ENCODE measurements at places on chromosomes 5 and 9.

DNA sequence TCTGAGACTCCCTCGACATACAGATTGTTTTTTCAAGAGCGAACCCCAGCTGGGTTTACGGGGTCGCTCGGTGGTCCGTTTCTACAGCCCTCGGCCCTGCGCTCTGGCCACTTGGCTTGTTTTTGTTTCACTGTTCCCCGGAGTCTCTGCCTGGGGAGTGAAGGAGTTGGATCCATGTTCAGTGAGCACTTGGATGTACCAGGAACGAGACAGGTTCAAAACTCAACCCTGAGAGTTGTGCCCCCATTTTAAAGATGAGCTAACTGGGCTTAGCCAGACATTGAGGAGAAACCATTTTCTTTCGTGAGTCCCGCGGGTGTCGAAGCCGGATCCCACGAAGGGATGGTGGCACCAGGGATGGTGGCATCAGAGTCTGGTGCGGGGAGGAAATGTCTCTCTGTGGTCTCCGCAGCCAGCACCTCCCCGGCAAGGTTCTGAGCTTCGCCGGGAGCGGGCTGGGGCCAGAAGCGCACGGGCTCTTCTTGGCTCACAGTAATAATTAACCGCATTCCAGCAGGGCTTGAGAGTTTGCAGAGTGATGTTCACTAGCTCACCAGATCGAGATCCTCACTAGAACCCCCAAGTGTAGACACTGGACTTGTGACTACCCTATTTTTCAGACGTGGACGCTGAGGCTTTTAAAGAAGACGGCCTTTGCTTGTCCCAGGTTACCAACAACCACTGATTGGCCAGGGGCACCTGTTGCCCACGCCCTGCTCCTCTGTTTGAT is 1.0 kb downstream of the MSX2 start:
- DNase-seq, result no peak

GRCh38 chr5:167819406-167819805 is 472.0 kb upstream of the WWC1 start:
- no peak for DNase-seq

- DNase-seq, result no peak
Observed at GRCh38 chr5:17080361-17080760, 137.1 kb upstream of the BASP1 start.

DNA sequence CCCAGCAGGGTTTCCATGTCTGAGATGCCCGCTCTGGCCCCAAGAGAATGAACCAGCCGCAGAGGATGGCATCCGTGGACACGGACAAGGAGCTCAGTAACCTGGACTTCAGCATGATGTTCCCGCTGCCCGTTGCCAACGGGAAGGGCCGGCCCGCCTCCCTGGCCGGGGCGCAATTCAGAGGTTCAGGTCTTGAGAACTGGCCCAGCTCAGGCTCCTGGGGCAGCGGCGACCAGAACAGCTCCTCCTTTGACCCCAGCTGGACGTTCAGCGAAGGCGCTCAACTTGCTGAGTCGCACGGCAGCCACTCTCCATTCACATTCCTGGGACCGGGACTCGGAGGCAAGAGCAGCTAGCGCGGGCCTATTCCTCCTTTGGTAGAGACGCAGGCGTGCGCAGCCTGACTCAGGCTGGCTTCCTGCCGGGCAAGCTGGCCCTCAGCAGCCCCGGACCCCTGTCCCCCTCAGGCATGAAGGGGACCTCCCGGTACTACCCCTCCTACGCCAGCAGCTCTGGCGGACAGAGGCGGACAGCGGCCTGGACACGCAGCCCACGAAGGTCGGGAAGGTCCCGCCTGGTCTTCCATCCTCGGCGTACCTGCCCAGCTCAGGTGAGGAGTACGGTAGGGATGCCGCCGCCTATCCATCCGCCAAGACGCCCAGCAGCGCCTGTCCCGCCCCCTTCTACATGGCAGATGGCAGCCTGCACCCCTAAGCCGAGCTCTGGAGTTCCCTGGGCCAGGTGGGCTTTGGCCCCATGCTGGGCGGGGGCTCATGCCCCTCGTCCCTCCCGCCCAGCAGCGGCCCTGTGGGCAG is 74.4 kb downstream of the INSL6 start:
- no peak for DNase-seq

DNA sequence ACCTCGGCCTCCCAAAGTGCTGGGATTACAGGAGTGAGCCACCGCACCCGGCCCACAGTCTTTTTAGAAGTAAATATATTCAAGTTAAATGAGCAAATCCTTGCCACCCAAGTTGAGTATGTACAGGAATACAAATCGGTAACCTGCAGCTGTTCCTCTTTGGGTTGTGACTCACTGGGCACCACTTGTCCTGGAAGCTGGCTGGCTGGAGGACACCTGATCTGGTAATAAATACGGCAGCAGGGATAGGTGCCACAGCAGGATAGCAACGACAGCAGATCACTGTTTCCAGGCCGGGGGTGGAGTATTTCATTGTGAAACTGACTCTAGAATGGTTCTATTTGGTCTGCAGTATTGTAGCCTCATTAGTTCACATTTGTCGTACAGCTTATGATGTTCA is 35.7 kb upstream of the SLC36A2 start:
- DNase-seq, result no peak

- DNase-seq, result no peak
Observed at GRCh38 chr5:74281166-74281565, 359.4 kb downstream of the ENC1 start.

- no peak for DNase-seq
Observed at GRCh38 chr5:59348189-59348588, 545.3 kb downstream of the PDE4D start.

- no peak for DNase-seq
Observed at GRCh38 chr5:1002836-1003235, 5.8 kb upstream of the NKD2 start.

- DNase-seq, result no peak
Observed at GRCh38 chr5:13595978-13596377, 348.5 kb downstream of the DNAH5 start.

DNA sequence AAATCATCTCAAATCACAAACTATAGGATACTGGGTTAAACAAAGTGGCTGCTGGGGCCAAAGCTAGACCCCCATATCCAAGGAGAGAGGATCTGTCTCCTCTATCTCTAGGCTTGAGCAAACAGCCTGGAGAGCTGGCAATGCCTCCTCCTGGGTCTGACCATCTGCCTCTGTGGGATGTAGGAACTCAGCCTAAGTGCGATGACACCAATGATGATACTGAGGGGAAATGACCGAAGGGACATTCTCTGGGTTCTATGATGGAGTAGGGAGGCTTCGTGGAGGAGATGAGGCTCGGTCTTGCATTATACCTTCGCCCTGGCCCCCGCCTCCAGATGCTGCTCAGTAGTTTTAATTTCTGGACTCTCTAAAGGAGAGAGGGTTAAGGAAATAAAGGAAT is 9.3 kb upstream of the SPATA24 start:
- DNase-seq, result no peak

DNA sequence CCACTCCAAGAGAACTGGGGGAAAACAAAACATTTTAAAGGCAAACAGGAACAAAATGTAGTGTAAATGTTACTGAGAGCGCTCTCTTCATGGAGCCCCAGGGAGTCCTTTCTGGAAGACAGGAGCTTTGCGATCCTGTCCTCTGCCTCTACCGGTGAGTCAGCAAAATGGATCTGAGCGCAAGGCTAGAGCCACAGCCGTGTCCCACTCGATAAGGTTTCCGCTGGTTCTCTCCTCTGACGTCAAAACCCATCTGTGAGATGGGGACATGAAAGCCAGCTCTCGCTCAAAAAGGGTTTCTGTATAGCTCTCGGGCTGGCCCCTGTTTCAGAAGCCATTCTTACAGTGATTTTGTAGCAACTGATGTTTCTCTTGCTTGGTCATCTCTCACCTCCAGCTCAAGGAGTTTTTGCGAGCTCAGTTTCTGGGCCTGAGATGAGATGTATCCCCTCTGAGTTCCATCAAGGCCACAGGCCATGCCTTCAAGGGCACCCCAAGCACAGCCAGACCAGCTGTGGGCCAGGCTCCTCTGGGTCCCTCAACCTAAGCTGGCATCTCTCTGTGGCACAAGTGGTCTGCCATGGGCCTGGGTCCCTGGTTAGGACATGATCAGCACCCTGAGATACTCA is 101.6 kb downstream of the FSTL4 start:
- no peak for DNase-seq

DNA sequence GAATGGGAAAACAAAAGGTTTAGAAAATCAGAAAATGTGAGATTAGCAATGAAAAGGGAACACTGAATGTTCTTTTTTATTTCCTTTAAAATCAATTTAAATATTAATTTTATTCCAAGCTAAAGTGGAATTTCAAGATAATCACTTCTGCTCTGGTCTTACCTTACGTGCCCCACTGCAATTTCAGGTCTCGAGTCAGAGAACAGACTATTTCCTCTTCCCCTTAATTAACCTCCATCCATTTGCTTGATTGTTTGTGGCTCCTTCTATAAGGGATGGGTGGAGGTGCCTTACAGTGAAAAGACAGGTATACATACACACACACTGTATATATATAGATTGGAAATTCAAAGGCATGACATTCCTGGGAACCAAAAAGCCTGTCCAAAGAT is 137.1 kb downstream of the SUSD1 start:
- DNase-seq, result no peak

DNA sequence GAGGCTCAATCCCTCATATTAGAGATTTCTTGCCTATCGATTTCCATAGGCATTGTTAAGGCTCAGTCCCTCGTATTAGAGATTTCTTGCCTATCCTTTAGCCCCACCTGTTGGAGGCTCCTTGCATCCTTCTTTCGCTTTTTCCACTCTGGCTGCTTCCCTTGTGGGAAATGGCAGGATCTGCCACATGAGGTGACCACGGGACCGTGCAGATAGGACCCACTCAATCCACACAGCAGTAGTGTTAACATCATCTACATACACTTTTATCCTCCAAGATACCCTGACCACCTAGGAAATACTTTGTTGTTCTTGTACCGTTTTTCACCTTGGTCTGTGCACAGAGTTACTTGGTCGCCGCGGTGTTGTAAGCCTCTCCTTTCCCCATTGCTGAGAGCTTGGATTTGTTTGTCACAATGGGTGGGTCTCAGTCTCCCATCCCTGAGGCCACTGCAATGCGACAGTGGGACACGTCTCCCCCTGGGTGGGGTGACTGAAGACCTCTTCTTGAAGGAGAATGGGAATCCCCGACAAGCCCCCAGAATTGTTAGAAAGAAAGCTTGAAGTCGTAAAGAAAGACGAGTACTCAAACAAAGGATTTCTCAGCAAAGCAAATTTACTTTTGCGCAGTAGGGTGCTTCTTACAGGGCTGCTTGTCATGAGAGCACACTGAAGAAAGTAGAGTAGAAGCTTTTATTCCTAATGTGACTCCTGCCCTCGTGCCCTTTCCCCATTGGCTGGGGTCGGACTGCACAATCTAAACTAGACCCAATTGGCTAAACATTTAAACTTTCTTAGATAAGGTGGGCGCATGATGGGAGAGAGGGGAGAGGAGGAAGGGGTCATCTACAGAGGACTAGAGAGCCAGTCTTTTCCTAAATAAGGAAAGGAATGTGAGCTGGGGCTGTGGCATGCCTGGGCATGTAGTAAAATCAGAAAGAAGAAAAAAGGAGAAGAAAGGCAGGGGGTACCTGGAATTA is 19.8 kb downstream of the IFT74 start:
- no peak for DNase-seq

DNA sequence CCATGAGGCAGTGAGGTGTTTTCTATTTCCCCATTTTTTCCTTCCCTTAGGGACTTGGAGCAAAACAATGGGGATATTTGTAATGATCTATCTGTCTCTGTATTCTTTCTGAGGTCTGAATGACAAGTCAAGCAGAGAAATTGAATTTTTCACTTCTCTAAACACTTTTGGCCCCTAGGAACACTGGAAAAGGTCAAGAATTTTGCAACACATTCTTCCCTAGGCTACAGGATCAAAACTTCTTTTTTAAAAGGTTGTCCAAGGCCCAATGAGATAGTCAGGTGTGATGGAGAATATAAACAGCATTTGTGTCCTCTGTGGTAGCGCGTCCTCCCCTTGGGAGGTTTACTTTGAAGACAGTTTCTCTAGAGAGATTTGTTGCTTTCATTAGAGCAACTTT is 620.5 kb downstream of the TLR4 start:
- no peak for DNase-seq

GRCh38 chr5:179272326-179273072 is 72.8 kb downstream of the ADAMTS2 start:
- DNase-seq, result no peak

- DNase-seq, result no peak
Observed at GRCh38 chr5:43676083-43676840, 73.3 kb downstream of the NNT start.

GRCh38 chr5:141484641-141485311 is at the start of gene PCDHGC4:
PCDHGC4 (plus strand) TSS chr5:141485030; CDS start chr5:141485174, 144 bp downstream.
- DNase-seq, result no peak

- no peak for DNase-seq
Observed at GRCh38 chr5:58246461-58246944, 213.4 kb downstream of the PLK2 start.

DNA sequence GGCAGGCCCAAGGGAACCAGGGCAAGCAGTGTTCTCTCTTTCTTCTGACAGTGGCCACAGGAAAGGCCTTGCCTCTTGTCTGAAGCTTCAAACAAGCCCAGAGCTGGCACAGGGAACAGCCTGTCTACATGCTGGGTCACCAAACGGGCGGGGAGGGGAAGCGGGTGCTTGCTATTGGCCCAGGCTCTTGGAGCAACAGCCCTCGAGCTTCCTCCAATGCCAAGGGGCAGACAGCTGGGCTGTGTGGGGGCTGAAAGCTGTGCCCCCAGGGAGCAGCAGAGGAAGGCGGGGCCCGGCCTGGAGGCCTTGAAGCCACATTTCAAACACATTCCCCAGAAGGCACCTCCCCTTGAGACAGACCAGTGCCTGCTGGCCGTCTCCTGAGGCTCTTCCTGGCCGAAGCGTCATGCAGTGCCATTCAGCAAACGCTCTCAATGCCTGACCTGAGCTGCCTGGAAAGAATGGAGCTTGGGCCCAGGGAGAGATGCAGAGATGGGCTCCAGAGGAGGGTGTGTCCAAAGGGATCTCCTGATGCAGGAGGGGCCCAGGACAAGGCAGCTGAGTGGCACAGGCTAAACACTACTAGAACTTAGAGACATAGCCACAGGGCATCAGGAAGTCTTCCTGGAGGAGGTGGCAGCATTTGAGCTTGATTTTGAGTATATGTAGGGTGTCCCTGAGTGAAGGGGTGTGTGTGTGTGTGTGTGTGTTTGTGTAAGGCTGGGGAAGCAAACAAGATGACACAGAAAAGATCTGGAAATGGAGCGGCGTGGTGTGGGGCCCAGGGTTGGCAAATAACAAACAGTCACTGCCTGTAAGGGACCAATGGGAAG is 2.5 kb downstream of the FIBCD1 start:
- no peak for DNase-seq

- no peak for DNase-seq
Observed at GRCh38 chr9:116860509-116861120, 173.5 kb downstream of the TRIM32 start.

DNA sequence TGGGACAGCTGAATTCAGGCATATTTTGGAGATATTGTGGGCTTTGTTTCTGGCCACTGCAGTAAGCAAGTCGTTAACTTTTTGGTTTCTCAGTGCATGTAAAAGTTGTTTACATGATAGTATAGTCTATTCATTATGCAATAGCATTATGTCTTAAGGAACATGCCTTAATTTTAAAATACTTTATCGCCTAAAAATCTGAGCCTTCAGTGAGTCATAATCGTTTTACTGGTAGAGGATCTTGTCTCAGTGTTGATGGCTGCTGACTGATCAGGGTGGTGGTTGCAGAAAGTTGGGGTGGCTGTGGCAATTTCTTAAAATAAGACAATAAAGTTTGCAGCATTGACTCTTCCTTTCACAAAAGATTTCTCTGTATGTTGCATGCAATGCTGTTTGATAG is 5.1 kb downstream of the SCGB3A1 start:
- DNase-seq, result no peak

GRCh38 chr9:126721564-126721981 is 83.3 kb upstream of the ZBTB43 start:
- no peak for DNase-seq
